Hematopoietic multipotent progenitor cell treated with erythropoietin and hydrocortisone succinate and interleukin-3 and kit ligand, for 8 days (in vitro differentiated cells): ENCODE measurements at places on chromosomes 3 and 15.

- DNase-seq = no peak
Measured at GRCh38 chr3:131789188-131789587, 245.6 kb downstream of the CPNE4 start.

GRCh38 chr15:98920091-98920880, 87.3 kb downstream of the PGPEP1L start:
- peak; percentile 16 for DNase-seq

DNA sequence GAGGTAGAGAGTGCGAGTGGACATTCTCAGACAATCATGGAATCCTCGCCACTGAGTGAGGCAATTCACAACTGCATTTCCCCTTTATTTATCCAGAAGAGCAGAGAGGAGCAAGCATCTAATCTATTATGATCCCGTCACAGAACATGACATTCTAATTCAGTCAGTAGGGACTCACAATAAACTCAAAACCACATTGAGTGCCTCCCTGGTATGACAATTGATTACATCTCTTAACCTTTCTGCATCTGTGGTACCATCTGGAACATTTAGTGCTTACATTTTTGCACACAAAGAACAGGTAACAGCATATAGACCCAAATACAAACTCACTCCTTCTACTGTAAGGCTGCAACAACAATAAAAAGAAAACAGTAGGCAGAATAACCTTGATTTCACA, 517.2 kb downstream of the GBE1 start:
- DNase-seq = no peak

GRCh38 chr3:4387210-4388204, 79.6 kb downstream of the SUMF1 start:
- DNase-seq = no peak

GRCh38 chr3:192467230-192468140, 259.9 kb downstream of the FGF12 start:
- DNase-seq = peak; percentile 56

DNA sequence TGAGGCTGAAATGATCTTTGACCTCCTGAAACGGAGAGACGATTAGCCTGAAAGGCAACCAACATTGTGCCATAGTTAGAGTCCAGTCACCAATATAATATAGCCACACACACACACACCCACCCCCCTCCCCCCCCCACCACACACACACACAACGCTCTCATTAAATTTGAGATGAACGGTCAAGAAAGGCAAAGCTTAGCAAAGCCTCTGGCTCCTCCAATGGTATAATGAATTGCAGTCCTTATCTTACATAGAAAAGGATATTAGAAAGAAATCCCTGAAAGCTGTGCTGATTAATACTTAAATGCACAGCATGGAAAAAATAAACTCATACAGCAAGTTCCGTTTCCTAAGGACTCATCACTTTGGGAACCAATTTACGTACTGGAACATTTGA, 876 bp upstream of the ZNF385D start:
- DNase-seq = no peak

DNA sequence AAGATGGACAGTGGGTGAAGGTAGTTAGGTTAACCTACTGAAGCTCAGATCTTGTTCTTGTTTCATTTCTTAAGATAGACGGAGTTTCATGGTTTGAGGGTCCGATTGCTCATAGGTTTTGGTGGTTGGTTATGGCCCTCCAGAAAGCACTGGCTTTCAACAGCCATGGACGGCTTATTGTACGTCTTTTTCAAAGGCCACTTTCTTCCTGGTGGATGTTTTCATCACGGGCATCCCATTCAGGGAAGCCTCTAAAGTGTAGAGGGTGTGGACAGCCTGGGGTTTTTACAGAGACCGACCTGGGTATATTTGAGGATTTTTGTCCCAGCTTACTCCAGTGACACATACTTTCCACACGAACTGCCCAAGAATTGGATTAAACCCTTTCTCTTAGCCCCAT, 132.7 kb upstream of the ONECUT1 start:
- DNase-seq = no peak

DNA sequence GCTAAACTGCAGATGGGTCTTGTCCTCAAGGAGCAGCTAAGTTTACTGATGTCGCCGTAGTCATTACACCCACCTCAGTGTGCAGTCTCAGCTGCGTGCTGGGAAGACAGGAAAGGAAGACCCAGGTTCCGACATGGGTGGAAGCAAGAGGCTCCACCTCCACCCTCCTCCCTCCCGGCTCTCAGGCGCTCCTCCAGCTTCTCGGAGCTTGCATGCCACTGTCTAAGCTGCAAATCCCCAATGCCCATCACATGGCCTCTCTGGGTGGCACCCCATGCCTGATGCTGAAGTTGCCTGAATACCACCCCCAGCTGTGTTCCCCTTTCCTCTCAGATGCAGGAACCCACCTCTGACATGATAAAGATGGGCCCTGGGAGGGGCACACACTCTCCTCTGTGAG, 58.5 kb downstream of the MGLL start:
- DNase-seq = no peak

- DNase-seq = no peak
Measured at GRCh38 chr3:69986419-69986818, 13.1 kb upstream of the SAMMSON start.

DNA sequence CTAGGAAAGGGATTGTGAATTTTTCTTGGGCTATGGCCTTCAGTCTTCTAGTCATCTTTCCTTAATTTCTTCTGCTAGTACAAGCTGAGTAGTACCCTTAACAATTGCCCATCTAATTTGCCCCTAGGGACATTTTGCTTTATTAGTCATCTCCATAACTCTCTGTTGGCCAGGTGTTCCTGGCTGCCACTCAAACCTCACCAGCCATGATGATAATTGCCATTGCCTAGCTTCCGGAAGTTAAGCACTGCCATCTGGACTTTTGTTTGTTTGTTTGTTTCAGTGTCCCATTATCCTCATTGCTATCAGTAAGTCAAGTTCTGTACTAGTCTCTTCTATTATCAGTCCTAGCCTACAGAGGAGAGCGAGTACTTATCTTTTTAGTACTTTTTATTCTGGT, 36.6 kb upstream of the UBL7 start:
- no peak for DNase-seq

GRCh38 chr3:168864107-168865021, 768.6 kb upstream of the GOLIM4 start:
- no peak for DNase-seq

DNA sequence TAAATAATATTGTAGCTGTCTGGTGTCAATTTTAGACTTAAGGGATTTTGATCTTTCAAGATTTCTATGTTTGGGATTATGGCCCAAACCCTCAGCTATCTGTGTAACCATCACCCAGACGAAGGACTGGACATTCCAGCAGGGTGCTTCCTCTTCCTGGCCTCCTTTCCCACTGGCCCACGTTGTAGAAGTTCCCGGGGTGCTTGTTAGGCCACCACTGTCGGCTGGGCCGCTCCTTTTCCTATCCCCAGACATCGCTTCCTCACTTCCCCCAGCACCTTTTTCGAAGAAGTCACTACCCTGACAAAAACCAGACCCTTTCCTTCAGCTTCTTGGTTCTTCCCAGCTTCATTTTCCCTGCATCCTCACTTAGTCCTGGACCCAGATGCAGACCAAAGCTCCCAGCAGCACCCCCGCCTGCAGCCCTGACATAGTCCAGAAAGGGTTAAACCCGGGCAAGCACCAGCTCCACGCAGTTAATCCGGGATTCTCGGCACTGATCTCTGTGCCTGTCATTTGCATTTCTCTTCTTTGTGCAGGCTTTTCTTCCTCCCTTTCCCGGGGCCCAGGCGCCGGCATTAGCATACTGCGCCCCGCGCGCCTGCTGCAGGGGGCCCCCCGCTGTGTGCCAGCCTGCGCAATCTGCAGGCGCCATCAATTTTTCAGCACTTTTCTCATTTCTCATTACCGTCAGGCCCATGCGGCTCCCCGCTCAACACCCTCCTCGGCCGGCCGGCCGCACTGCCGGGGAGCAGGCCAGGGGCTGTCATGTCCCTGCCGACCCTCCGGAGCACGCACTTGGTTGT, 90.6 kb downstream of the ZNF621 start:
- no peak for DNase-seq

- peak; percentile 28 for DNase-seq
Measured at GRCh38 chr3:66378256-66378655, 122.6 kb downstream of the LRIG1 start.

DNA sequence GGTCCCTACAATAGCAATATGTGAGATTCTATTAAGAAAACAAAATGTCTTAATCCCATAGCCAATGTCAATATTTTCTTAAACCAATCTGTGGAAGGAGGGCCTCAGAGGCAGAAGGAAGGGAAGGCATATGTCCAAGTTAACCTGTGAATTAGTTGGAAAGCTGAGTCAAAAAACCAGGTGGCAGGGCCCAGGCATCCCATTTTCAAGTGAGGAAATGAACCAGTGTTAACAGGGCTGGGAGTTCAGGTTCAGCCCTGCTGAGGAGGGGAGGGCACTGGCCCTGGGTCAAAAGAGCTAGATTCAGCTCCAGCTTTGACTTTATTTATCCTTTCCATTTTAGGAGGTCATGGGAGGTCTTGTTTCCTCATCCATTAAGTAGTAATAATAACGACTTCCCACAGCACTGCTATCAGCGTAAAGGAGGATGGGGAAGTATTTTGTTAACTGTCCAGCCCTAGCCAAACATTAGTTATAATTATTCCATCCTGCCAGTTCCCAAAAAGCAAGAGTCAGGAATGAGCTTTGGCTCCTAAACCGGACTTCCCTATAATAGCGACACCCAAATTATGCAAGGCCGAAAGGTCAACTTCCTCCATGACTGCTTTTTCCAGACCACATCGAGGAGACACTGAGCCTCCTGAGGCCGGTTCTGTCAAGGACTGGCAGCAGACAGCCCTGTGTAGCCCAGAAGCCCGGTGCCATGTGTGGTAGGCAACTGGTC, 3.2 kb downstream of the MASP1 start:
- no peak for DNase-seq

DNA sequence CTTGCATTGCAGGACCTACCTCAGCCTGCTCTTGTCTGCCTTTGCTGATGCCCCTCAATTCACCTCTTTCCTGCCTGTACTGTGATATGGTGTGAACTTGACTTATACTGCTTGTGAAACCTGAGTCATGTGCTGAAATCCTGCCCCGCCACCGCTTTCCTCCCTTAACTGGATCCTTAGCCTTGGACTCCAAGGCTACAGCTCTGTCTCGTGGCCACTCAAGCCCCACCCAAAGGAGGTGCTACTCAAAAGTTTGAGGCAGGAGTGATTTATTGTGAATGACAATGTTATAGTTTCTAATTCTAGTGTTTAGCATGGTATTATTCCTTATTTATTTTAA, 56.1 kb downstream of the MYZAP start:
- no peak for DNase-seq

GRCh38 chr3:188211476-188211875, 57.5 kb downstream of the LPP start:
- DNase-seq = no peak

DNA sequence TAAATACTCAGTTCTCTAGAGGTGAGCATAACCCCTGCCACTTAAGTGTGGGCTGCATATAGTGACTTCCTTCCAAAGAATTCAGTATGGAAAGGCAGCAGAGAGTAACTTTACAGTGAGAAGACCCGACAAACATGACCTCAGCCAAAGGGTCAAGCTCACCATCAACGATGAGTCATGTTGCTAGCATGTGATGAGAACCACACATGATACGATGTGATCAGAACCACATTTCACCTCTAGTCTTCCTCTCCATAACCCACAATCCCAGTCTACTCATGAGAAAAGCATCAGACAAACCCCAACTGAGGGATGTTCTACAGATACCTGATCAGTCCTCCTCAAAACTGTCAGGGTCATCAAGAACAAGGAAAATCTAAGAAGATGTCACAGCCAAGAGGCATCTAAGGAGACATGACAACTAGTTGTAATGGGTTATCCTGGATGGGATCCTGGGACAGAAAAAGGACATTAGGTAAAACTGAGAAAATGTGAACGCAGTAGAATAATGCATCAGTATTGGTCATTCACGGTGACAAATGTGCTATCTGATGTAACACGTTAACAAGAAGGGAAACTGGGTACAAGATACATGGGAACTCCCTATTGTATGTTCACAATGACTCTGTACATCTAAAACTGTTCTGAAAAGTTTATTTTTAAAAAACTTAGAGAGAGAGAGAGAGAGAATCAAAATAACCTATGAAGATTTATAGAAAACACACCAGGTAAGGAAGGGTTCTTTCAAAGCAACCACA, 28.3 kb downstream of the SEC61A1 start:
- peak; percentile 31 for DNase-seq

DNA sequence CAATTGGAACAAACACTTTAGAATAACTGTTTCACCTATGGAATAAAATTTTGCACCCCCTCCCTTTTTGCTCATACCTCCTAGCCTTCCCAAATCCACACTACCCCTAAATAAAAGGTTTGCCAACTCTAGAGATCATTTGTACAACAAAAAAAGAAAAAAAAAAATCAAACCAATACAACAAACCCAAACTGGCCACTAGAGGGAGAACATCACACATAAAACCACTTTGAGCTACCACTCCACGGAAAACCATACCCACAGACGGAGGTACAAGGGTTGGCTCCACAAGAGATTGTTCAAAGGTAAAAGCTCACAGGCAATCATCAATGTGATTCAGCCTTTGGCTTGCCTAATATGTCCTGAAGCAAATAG, 47.6 kb downstream of the SETMAR start:
- peak; percentile 90 for DNase-seq

GRCh38 chr15:83991163-83991562, 244.4 kb upstream of the GOLGA6L4 start:
- no peak for DNase-seq

GRCh38 chr3:178895178-178895789, 176.3 kb downstream of the ZMAT3 start:
- no peak for DNase-seq

GRCh38 chr3:172700256-172700655, 10.6 kb downstream of the NCEH1 start:
- no peak for DNase-seq

DNA sequence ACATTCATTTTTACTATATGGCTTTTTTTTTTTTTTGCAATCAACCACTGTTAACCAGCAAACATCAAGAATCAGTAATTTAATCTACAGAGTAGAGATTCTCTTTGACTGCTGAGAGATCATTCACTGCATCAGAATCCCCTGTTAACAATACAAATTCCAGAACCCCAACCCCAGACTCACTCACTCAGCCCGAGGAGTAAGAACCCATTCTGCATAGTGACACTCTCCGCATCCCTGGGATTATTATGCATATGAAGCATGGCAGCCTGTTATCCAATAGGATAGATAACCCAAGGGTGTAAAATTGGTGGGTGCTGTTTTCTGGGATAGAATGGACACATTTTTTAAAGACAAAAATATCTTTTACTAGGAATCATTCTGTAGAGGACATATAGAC, 76.3 kb upstream of the CCDC39 start:
- DNase-seq = no peak

GRCh38 chr15:89444241-89445225, 51.9 kb downstream of the RHCG start:
- DNase-seq = no peak

- no peak for DNase-seq
Measured at GRCh38 chr3:13839253-13839652, 40.6 kb downstream of the WNT7A start.
